ENCODE measurements at places on chromosomes 7 and 10.

GRCh38 chr10:3014968-3015367, 52.4 kb upstream of the PFKP start:
- no peak for DNase-seq

- no peak for DNase-seq
Measured at GRCh38 chr7:130127821-130128317, 57.5 kb downstream of the KLHDC10 start.

DNA sequence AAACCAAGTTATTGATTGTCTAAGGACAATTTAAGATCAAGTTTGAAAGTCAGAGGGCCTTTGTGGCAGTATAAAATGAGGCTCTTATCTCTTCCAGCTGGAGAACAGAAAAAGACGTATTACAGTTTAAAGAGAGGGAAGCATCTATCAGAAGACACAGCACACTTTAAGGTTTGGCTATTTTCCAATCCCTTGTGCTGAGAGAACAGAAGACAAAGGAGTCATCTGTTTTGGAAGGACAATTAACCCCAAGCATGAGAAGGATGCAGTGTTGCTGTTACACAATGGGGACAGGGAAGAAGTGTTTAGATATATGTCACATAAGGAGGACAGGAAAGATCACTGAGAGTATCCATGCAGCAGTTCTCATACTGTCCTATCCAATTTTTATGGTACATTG, 1224.2 kb upstream of the SORCS1 start:
- DNase-seq = no peak

DNA sequence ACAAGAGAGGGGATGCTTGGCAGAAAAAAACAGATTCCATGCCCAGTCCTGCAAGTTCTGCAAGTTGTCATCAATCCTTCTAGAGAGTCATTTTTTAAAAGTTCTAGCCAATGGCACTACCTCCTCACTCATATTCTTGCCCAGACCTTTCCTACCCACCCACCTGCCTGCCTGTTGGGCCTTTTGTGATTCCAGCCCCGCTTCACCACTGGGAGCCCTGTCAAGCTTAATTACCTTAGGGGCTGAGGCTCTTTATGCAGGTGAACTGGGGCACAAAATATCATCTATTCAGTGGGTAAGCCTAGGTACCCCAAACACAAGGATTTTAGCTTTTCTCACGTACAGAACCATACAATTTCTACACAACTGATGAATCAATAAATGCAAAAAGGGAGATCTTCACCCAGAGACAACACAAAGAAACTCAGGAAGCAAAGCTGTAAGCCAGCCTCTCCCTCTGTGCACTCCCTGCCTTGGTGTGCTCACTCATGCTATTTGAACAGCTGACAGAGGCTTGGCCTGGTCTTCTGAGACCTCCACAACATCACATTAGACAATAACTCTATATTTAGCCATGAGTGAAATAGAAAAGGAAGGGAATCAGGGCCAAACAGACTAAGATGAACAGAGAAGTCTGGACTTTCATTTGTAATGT, 222.6 kb downstream of the HTR7 start:
- no peak for DNase-seq

DNA sequence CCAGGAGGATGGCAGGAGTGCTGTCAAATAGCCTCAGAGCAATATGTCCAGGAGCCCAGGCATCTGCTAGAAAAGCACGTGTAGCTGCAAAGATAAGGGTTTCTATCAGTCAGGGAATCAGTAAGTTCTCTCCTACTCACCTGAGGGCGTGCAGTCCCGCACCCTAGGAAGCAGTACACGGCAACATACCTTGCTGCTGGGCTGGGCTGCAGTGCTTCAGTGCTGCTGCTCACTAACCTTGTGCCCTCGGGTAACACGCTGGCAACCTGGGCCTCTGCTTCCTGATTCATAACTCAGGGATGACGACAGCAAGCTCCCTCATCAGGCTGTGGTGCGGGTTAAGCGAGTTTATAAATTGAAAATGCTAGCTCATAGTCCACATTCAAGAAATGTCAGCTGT, 29.5 kb upstream of the CCNY start:
- DNase-seq = no peak

DNA sequence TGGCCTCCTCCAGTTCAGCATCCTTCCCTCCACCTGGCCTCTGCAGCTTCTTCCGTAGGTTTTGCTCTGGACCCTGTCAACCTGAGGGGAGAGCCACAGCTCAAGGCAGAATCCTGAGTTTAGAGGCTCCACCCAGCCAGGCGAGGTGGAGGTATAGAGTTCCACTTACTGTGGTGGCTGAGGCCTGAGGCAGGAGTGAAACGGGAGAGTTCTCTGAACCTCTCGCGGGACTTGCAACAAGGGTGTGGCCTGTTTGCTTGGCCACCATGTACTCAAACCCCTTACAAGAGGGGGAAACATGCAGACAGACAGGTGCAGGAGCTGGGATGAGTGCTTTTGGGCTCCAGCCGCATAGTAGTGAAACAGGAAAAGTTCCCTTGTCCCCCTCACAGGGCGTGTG, 154.0 kb upstream of the C7orf33 start:
- no peak for DNase-seq

DNA sequence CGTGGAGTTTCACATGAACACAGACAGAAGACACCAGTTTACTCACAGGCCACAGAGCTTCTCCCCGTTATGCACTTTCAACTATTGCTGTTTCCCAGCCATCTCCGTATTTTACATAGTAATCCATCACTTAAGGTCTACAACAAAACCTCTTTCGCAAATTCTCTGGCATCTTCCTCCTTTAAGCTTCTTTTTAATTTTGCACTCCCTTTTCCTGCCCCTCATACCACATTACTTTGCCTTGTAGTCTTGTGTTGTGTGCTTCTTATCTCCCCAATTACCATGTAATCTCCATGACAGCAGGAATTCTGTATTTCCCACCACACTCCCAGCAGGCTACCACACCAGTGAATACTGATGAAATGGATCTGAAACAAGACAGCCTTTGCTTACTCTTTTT, 87.3 kb downstream of the ODAD2 start:
- no peak for DNase-seq

DNA sequence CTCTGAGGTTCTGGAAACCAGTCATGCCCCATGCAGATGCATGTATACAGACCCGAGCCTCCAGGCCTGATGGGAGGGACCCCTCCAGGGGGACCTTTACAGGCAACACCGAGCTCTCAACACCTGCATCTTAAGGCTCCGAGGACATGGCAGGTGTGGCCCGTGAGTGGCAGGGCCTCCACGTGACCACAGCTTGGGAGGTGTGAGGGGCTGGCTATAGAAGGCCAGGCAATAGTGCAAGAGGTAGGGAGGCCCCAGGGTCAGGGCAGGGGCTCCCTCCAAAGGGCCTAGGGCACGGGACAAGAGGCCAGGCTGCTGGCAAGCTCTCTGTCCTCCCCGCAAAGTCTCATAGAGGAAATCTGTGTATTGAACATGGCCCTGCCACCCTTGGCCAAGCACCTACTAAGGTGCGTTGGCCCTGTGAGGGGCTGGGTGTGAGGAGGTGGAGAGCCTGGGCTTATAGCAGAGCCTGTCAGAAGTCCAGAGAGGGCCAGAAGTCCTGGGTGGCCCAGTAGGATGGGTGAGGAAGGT, 134.2 kb downstream of the PTPN20 start:
- no peak for DNase-seq

DNA sequence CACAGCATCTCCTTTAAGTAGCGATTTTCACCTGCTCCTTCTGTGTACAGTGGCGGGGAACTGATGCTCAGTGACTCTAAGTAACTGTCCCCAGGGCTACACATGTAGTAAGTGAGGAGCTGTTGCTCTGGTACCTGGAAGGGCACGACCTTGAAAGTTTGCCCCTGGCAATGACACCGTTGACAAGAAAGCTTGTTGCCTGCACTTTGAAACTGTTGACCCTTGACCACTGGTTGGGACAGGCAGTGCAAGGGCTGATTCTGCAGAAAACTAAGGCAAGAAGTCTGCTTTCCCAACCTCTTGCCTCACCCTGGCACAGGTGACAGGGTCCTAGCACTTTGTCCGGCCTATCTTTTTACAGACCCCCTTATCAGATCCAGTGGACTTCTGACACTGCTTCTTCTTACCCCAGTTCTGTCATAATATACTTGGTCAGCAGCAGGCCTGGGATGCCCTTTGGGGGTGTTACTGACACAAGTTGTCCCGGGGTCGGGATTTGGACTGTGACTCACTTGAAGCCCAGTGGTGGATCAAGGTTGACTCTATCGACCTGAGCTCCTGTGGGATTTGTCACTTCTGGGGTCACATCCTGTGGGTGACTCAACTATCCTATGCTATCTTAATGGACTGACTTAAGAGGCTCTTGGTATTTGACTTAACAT, 5.8 kb downstream of the ACSL5 start:
- DNase-seq = no peak

DNA sequence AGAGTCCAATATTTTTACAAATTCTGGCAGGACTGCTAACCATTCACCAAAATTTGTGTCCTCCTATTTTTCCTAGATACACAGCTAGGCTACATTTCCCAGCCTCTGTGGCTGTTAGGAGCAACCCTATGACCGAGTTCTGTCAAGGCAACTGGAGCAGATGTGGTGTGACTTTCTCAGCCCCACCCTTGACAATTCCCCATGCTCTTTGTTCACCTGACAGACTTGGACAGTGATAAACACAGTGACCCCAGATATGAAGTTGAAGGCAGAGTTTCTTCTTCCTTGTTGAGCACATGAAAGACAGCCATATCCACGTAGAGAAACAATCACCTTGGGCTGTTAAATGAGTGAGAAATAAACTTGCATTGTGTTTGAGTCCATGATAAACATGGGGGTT, 1162.1 kb downstream of the SORCS3 start:
- DNase-seq = no peak

DNA sequence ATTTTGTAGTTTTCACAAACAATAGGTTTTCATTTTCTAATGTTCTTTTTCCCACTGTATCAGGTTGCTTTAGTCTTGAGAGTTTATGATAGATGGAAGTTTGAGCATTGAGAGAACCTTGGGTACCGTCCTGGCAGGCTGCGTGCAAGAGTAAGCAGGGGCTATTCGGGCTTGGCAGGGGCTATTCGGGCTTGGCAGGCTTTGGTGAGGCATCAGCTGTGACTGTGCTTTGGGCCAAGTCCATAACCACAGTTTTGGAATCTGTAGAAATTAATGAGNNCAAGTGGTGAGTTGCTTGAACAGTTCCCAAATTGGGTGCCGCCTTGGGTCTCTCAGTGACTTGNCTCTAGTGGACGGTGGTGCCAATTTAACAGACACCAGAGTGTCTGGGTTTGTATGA, 424.6 kb downstream of the PAXIP1 start:
- DNase-seq = no peak

GRCh38 chr7:157618091-157618726, 281.4 kb downstream of the DNAJB6 start:
- no peak for DNase-seq

GRCh38 chr7:137539111-137539715, 195.7 kb upstream of the PTN start:
- no peak for DNase-seq

- no peak for DNase-seq
Measured at GRCh38 chr7:85681241-85681640, 494.4 kb upstream of the SEMA3D start.

DNA sequence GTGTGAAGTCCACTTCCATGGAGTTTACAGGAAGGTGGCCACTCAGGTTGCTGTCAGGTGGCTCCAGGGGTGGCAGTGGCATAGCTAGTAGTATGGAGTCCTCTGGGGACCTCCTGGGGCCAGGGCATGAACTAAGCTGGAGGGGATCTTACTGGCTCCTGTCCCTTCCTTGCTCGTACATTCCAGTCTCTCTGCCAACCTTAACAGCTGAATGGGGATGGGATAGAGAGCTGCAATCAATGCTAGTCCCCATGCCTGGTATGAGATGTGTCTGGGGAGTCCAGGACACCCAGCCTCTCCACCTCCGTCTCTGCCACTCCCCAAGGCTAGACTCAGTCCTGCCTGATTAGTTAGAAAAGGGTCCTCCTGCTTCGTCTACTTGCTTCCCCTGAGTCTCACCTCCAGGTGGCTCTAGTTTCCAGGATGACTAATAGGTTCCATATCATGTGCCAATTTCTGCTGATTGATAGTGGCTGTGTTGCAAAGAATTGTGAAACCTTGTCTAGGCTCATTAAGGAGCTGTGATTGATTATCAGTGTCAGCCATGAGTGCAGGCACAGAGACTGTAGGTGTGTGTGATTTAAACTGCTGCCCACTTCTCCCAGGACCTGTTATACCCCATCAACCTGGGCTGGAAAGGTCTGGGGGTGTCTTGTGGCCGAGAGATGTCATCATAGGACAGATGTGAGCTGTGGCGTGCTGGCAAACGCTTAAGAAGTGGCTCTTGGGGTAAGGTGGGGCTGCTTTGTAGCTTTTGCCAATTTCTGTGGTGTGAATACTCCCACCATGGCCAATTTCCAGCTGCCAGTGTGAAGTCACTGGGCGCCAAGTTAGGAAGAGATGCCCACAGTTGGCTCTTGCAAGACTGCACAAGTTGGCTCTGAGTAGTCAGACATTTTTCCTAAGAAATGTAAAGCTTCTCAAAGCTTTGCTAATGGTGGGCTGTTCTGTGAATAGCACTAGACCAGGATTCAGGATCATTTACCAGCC, 59.8 kb downstream of the COL13A1 start:
- DNase-seq = no peak

- no peak for DNase-seq
Measured at GRCh38 chr10:77162697-77163096, 474.9 kb downstream of the KCNMA1 start.

- no peak for DNase-seq
Measured at GRCh38 chr10:14683256-14683655, 91.4 kb downstream of the FAM107B start.

GRCh38 chr7:29340696-29341095, 146.1 kb downstream of the CHN2 start:
- DNase-seq = no peak

GRCh38 chr10:130926442-130926841, 385.1 kb downstream of the TCERG1L start:
- no peak for DNase-seq

DNA sequence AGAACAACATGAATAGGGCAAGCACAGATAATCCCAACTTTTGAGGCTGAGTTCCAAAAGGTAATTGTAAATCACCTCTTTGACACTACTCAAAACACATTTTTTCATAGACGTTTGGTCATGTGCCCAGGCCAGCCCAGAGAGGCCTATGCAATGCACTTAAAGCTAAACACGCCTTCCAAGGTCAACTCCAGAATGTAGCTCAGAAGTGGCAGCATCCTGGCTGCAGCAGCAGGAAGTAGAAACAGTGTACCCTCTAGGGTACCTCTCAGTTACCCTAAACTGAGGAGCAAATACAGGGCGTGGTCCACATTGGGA, 58.7 kb downstream of the OSBPL3 start:
- no peak for DNase-seq

DNA sequence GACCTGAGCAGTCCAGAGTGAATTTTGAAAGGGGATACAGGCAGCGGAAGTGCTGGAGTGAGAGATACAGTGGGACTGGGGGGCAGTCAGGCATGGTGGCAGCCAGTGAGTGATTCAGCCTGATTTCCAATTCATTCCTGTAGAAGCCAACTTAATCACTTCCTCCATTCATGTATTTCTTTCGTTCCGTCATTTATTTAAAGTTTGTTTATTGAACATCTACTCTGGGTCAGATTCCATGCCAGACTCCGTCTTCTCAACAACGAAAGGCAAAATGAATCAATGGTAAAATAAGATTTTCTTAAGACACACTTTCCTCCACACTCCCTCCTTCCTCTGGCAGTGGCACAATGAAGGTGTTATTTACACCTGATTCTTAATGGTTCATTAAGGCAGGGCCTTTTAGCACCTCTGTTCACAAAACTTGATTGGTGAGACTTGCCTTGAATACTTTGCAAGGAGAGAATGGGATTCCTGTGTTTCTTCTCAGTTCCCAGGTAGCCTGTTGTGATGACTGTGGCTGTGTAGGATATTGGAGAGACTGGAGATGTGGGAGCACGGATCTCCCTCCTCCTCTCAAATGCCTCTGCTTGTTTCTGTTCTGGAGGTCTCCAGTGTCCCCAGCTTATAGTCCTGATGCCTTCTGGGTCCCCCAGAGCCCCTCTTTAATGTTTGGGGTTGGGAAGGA, 27.9 kb downstream of the ADCYAP1R1 start:
- no peak for DNase-seq
